Retinal pigment epithelial cell (primary cell): ENCODE measurements at places on chromosomes 12 and 14.

- DNase-seq, result no peak
Measured at GRCh38 chr12:52578469-52578868, 4.8 kb upstream of the KRT74 start.

GRCh38 chr14:38762426-38762825 lies 340.6 kb downstream of the SEC23A start:
- no peak for DNase-seq

DNA sequence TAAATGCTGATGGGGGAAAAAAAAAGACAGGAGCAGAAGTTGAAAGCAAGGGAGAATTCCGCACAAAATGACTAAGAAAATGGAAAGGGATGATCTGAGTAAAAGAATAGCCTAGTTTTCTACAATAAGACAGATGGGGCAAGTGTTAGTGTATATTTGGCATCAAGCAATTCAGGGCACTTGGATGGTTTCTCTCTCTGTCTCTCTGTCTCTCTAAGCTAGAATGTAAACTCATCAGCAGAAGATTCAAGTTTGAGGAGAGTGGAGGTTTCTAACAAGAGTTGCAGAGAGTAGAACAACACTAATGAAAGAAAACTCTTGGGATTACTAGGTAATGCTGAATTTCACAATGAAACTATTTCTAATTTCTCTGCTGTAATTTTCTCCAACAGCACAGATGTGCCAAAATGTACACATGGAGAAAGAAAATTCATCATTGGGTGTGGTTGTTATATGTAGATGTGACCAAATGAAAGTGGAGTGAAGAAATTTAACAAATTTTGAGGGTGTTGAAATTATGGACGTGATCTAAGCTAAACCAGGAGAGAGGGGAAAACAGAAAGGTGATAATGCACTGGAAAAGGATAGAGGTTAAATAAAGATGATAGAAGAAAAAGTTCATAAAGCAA lies 237.1 kb downstream of the ACSS3 start:
- no peak for DNase-seq

GRCh38 chr12:132557291-132558015 lies 52.9 kb downstream of the LRCOL1 start:
- no peak for DNase-seq

DNA sequence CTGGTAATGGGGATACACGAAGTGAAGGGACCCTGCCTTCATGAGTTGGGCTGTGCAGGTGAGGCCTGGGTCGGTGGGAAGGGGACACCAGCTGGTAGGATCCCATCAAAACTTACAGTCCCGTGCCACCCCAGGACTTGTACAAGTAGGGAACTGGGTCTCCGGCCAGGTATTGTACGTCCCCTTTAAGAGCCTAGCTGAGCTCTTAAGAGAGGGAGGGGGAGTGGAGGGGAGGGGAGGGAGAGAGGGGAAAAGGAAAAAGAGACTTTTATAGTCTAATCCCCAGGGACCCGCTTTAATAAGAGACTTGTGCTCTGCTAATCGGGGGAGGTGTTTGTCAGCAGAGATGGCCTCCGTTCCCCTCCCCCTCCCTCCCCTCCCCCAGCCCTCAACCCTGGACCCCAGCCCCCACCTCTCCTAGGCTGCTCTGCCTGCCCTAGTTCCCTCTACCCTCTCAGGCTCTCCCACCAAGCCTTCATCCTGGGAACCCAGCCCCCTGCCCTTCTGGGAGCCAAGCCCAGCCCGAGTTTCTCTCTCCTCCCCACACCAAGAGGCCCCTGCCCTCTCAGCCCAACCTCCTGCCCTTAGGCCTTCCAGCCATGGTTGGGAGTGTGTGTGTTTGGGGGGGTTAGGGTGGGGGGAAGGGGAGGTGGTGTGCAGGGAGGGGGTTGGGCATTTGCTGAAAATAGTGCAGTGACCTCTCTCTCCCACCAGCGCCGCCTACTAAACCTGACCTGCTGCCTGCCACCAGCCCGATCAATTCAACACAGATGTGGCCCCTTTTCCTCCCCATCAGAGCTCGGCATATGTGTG lies 2.6 kb downstream of the GDF11 start:
- no peak for DNase-seq
